ENCODE measurements at places on chromosomes 2 and 18. TPM values are rescaled to one million over a fixed set of nuclear protein-coding genes. Genes with fewer than 3 reads are reported as not detected.

Gene GALNT5
- 0.81 TPM for polyA plus RNA-seq

Gene C2orf66
- 0.06 TPM for polyA plus RNA-seq

Gene FZD7
- 10.9 TPM for polyA plus RNA-seq

Gene CPO
- polyA plus RNA-seq, result 2.2 TPM

Gene ACKR3
- polyA plus RNA-seq, result 44.8 TPM

Gene TRABD2A
- polyA plus RNA-seq, result 2.0 TPM

Gene MALL
- 199 TPM for polyA plus RNA-seq

Gene SULT1C2
- polyA plus RNA-seq, result 252 TPM

Gene SEH1L
- polyA plus RNA-seq, result 19.8 TPM

Gene ZBTB14
- 7.0 TPM for polyA plus RNA-seq

Gene LYG1
- polyA plus RNA-seq, result 5.4 TPM

Measured in small intestine (tissue), 16 donors.